ENCODE measurements at places on chromosomes 2 and 18. TPM values are rescaled to one million over a fixed set of nuclear protein-coding genes. Genes with fewer than 3 reads are reported as not detected.

Gene NTSR2
- not detected for total RNA-seq

Gene NMS
- total RNA-seq, result not detected

Gene ASAP2
- 38.9 TPM for total RNA-seq

Gene PROKR1
- not detected for total RNA-seq

Data from melanocyte of skin (primary cell).